Nucleus accumbens (tissue), 56 donors: ENCODE measurements at places on chromosomes 4 and X.

DNA sequence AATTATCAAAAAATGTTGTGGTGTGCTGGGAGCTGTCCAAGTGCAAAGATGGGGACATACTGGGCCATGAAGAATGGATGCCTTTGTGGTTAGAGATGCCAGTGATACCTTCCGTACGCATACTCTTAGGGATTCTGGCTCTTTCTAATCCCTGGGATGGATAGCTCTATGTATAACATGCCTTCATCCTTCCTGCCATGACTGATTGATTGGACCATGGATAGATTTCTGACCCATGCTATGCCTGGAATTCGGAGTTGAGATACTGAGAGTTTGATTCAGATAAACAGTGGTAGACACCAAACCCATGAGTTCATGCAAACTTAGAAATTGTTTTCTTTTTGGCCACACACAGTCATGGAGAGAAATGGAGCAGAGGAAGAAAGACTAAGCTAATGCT lies 147.2 kb upstream of the WDFY3 start:
- no peak for DNase-seq

- DNase-seq = no peak
These were observed 49.4 kb downstream of the NSG1 start for GRCh38 chr4:4436244-4436823.

- DNase-seq = no peak
These were observed 167.0 kb downstream of the TBCK start for GRCh38 chr4:106149026-106149425.

- no peak for DNase-seq
These were observed 78.1 kb upstream of the TRIM2 start for GRCh38 chr4:153126137-153126536.

- DNase-seq = no peak
These were observed 22.8 kb downstream of the ELOVL6 start for GRCh38 chr4:110175634-110176033.

- DNase-seq = no peak
These were observed 23.5 kb downstream of the PDGFC start for GRCh38 chr4:156948133-156948532.

GRCh38 chr4:157713342-157713741 lies 459.5 kb downstream of the GASK1B start:
- no peak for DNase-seq

DNA sequence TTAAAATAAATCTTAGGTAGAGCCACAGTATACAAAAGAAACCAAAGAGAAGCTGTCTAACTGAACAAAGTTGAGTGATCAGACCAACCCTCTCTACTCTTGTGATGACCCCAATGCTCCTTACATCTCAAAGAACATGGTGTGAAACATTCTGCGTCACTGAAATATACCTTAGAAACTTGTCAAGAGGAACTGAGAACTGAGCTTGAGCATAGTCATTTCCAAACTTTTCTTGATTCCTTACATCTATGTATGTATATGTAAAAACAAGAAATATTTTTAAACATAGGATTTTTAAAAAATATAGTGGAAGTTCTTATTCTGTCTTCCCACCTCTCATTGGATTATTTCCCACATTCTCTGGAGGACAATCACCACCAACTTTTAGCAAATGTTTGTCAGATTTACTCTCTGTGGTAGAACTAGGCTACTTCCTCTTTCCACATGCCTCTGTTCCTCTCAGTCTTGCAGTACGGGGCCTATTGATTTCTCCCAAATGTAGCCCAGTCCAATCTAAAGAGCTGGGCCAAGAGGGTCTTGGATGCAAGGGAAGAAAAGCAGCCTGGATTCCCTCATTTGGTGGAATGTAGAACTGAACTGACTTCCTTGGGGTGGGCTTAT lies 98.2 kb upstream of the HHIP start:
- no peak for DNase-seq

DNA sequence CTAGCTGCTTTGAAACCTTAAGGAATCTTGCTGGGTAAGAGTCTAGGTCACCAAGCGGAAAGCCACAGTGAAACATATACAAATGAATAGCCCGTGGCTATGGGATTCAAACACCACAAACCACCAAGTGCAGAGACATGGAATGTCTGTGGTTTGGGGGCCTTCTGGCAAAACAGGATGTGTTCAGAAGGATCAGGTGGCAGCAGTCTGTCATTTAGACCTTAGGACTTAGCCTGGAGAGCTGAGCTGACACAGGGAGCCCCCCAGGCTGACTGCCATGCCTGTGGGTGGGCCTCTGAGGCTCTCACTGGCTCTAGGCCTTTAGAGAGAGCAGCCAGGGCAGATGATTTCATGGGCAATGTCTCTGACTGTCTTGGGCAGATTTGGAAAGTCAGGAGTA lies 225.6 kb downstream of the FBXW7 start:
- no peak for DNase-seq

DNA sequence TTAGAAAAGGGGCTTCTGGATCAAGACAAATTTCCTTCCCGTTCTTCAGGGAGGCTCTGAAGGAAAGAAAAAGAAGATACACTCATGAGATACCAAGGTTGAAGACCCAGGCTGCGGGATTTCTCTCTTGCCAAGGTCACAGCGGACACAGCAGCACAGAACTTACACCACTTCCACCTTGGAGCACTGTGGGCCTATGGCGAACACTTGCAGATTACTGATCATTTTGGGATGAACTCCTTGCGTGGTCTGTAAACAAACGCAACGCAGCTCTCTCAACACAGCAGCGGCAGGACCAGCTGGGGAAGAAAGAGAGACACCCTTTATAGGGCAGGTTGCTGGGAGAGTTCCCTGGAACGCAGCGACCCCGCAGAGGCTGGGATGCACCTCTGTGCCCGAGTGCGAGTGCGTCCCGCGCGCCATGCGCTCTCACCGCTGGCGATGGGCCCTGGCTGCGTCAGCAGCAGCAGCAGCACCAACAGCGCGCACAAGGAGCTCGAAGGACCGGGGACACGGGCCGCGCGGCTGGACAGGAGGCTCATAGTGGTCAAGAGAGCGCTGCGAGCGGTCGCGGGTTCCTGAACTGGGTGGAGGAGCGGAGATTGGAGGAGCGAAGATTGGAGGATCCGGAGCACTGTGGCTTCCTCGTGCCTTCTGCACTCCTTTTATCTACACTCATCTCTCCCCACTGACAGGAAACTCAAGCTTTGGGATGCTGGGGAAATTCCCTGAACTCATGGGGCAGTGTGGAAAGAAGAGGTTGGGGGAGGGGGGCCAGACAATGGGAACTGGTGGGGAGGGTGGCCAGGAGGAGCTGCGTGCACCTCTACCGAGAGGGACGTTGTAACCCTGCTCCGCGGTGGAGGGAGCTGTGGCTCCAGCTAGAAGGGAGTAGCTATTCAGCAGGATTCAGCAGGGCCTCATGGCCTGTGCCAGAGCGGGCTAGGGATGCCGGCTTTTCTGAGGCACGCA lies at the start of gene CXCL5:
Gene CXCL5, minus strand, starts transcription at position 638 of the 972 bp plus-strand sequence. Its CDS starts 96 bp downstream, at position 542.
- DNase-seq = no peak

DNA sequence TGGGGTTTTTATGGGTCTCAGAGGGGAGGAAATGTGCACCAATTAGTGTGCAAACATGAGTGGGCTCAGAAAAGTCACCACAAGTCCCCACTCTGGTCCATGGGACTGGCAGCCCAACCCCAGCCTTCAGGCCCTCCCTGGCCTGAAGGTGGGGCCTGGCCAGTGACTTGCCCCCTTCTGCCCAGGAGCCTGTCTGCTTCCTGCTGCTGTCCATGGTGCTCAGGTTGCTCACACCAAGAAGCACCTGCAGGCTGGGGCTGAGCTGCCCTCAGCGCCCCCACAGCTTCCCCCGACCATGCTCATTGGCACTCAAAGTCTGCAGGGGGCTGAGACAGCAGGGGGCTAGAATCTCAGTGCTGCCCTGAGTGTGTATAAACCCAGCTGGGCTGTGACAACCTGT lies 30.6 kb upstream of the GC start:
- no peak for DNase-seq

GRCh38 chr4:72011906-72012305 lies 19.9 kb upstream of the NPFFR2 start:
- DNase-seq = no peak

- no peak for DNase-seq
These were observed 224.2 kb downstream of the RCHY1 start for GRCh38 chr4:75289914-75290582.

DNA sequence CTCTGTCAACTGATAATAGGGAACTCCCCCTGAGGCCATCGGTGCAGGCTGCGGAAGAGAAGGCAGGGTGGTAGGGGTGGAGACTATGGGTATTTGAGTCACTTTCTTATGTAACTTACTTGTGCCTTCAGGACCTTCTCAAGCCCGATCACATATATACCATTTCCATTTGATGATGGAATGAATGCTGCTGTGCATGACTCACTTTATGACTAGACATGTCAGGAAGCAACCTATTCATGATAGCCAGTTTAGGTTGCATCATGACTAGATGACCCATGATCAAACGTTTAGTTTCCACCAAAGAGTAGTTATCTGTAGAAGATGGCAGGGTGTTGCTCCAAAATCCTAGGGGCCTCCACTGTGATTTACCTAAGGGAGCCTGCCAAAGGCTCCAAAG lies 435.5 kb downstream of the DTHD1 start:
- no peak for DNase-seq

- no peak for DNase-seq
These were observed at the start of gene SYTL4 for GRCh38 chrX:100731441-100732281. Gene SYTL4, minus strand, starts transcription at chrX:100732121. Its CDS starts 30,084 bp downstream, at chrX:100702037.

DNA sequence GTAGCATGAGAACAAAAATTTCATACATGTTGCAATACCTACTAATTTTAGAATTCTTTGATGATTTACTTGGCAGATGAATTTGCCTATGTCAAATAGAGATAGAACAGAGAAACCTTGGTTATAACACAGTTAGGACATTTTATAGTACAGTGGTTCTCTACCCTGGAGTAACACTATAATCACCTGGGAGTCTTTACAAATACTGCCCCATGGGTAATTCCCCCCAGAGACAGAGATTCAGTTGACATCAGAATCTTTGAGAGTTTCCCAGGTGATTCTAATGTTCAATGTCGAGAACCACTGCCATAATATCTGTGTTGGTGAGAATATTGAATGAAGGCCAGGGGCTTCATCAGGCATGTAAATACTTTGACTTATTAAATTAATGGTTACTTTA lies 401.3 kb upstream of the NDST4 start:
- DNase-seq = no peak

GRCh38 chr4:182465979-182466378 lies 222.8 kb downstream of the TENM3 start:
- DNase-seq = no peak

DNA sequence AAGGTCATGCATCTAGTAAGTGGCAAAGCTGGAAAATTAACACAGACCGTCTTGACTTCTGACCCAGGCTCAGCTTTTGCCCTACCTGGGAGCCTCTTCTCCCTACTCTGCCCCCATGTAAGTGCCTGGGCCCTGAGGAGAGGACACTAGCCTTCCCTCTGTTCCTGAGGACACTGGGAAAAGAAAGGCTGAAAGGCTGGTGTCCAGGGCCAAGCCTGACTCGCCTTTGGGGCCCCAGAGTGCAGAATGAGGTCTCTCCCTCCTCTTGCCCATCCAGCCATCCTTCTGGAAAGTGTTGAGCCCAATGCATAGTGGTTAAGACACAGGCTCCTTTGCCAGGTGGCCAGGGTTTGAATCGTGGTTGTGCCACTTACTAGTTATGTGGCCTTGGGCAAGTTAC lies 91.5 kb downstream of the PJA1 start:
- no peak for DNase-seq

- DNase-seq = no peak
These were observed 63.6 kb upstream of the NRK start for GRCh38 chrX:105758754-105759153.

DNA sequence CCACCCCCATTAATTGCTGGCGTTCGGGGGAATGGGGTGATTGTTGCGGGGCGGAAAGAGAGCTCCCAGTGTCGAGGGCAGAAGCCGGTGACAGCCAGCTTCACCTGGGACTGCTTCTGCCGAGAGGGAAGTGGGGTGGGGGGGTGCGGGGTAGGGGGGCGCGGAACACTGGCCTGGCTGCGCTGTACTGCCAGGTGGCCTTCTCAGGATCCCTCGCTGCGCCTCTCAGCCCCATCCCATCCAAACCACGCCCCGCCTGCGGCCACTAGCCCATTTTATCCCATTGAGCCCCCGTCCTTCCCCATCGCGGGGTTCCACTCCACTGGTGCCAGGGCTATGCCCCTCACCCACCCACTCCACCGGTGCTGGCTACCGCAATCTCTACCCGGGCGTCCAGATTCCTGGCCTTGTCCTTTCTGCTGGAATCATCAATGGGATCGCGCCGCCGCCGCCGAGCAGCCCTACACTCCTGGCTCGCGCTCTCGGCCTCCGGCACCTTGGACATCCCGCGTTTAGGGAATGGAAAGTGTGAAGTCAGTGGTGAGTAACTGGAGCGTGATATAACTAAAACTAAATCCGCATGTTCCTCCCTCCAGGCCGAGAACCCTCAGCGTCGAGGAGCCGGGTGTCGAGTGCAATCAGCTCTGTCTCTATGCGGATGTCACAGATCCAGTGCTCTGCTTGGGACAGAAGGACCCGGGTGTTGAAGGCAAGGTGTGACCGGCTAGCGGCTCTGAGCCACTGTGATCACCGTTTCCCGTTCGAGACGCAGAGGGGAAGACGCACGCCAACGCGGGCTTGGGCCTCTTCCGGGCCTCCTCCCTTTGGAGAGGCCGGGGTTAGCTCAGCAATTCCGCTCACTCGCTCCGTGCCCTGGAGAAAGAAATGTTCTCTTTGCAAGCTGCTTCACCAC lies 20.5 kb downstream of the NKX3-2 start:
- DNase-seq = no peak

DNA sequence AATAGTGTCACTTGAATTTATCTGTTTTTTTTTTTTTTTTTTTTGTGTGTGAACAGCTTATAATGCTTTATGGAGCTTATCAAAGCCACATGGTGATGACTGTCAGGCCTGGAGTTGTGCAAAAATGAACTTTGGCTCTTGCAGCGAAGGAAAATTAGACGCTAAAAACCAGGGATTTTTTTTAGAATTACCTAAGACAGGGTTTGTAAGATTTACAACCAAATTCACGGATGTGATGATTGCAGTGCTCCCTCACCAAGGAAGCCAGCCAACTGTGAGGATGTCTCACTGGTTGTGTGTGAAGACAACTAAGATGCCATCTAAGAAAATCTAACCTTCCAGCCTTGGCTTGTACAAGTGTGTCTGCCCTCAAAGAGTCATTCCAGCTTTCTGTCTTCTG lies 127.1 kb upstream of the SLC4A4 start:
- no peak for DNase-seq

DNA sequence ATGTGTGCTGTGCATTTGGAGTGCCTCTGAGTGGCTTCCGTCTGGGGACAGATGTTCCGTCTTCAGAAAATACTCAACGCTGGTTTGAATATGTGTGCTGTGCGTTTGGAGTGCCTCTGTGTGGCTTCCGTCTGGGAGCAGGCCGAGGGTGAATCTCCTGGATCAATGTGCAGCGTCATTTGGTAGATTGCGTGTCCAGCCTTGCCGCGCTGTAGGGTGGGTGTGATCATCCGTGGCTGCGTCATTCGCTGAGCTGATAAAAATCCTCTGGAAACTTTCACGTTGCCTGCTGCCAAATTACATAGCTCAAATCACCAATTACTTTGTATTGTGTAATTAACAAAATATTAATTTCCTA lies 12.1 kb downstream of the UVSSA start:
- no peak for DNase-seq

DNA sequence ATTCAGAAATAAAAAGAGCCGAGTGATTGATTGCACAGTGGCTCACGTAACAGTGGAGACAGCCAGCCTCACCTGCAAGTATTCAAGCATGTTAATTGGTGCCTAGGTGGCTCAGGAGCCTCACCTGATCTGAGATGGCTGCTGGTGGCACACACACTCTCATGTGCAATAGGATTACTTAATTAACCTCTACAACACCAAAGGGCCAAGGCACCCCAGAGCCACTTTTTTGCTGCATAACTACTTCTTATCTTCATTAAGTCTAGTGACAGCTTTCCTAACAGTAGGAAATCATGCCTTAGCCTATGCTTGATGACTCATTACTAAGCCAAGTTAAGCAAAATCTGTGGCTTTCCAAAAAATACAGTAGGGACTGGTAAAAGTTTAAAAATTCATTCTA lies 117.3 kb upstream of the NOCT start:
- peak; percentile 10 for DNase-seq
